ENCODE measurements at places on chromosomes 5 and 9.
A peak's percentile ranks its signal among the peaks of the same experiment; 100 is the strongest.

GRCh38 chr5:37888476-37888875 lies 48.6 kb upstream of the GDNF start:
- DNase-seq = no peak
- no peaks in the 10 kb centered on the region for H3K27me3 ChIP-seq
- no peaks in the 10 kb centered on the region for H3K4me1 ChIP-seq
- H3K27ac ChIP-seq = no peak overlapping the region
- H3K36me3 ChIP-seq = no peaks in the 10 kb centered on the region

DNA sequence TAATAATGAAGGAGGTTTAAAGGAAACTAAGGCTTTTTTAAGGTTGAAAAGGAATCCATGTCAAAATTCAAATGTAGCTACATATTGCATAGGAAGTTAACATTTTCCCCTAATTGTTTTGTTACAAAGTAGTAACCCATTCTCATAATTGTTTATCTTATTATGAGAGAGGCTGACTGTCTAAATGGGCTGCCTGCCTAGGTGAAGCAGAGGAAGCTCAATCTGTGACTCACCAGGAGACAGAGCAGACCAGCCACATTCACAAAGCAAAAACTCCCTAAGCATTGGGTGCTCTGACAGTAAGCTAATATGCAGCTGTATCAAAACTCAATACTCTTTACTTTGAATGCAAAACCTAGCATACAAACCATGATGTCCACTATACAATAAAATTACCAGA lies 208.5 kb downstream of the ROR2 start:
- no peaks in the 10 kb centered on the region for H3K27me3 ChIP-seq
- no peaks in the 10 kb centered on the region for H3K4me1 ChIP-seq
- no peak for DNase-seq
- no peak overlapping the region for H3K27ac ChIP-seq
- peaks cover 86% of the 10 kb centered on the region for H3K36me3 ChIP-seq

DNA sequence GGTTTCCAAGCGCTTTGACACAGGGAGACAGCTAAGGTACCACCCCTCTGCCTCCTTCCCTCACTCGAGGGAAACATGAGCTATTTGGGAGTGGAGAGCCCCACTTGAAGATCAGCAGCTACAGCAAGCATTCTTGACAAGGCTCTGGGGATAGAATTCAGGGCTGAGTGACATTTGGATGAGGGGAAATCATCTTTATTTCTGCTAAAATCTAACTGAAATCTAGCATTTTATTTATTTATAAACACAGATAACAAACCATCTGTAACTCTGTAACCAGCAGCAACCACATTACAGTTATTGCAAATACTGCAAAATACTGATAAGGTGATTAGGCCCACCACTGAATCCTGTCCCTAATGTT lies 22.4 kb downstream of the RNF130 start:
- no peak for DNase-seq
- peaks cover 42% of the 10 kb centered on the region for H3K36me3 ChIP-seq

GRCh38 chr9:75239176-75239575 lies 150.9 kb downstream of the OSTF1 start:
- no peak overlapping the region for H3K4me3 ChIP-seq
- DNase-seq = no peak
- no peaks in the 10 kb centered on the region for H3K4me1 ChIP-seq
- H3K27ac ChIP-seq = no peak overlapping the region

DNA sequence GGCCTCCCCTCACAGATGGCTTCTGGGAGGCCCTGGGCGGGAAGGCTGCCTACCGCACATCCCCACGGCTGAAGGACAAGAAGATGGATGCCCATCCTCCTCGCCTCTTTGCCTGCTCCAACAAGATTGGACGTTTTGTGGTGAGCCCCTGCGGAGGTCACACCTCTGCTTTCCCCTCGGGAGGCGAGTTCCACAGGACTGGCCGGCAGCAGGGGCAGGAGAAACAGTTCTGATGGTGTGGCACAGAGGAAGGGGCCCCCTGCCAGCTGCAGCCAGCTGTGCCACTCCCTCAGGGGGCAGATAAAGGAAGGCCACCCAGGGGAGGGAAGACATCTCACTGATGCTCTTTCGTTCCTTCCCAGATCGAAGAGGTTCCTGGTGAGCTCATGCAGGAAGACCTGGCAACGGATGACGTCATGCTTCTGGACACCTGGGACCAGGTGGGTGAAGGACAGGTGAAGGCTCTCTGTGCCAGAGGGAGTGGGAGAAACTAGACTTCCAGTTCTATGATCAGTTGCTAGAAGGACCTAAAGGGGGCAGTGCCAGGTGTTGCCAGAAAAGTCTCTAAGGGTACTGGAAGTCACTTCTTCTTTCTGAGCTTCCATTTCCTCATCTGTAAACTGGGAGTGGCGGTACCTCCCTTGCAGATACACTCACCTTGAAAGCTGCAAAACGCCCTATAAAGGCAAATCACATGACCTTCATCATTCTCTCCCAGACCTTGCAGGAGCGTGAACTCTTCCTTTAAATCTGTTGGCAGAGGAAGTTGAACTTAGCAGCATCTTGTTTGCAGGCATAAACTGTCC lies 41.0 kb downstream of the STOM start:
- no peaks in the 10 kb centered on the region for H3K4me1 ChIP-seq
- no peak overlapping the region for H3K4me3 ChIP-seq
- DNase-seq = no peak

DNA sequence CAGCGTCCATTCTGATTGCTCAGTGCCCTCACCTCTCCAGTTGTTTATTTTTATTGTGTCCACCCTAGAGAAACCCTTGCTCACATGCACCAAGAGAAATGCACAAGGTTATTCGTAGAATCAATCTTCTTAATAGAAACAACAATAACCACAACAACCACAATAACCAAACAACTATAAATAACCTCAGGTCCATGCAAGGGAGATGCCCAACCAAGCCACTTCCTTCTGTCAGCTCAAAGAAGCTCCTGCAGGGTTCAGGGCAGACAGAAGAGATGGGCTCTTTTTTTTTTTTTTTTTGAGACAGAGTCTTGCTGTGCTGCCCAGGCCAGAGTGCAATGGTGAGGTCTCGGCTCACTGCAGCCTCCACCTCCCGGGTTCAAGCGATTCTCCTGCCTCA lies 14.9 kb upstream of the TCOF1 start:
- no peak overlapping the region for H3K27ac ChIP-seq
- no peaks in the 10 kb centered on the region for H3K36me3 ChIP-seq
- H3K4me1 ChIP-seq = peaks cover 6% of the 10 kb centered on the region
- DNase-seq = no peak

GRCh38 chr5:61409568-61409967 lies 77.5 kb downstream of the ZSWIM6 start:
- H3K27ac ChIP-seq = no peak overlapping the region
- peaks cover 5% of the 10 kb centered on the region for H3K4me1 ChIP-seq
- DNase-seq = no peak
- H3K27me3 ChIP-seq = peaks cover 9% of the 10 kb centered on the region

DNA sequence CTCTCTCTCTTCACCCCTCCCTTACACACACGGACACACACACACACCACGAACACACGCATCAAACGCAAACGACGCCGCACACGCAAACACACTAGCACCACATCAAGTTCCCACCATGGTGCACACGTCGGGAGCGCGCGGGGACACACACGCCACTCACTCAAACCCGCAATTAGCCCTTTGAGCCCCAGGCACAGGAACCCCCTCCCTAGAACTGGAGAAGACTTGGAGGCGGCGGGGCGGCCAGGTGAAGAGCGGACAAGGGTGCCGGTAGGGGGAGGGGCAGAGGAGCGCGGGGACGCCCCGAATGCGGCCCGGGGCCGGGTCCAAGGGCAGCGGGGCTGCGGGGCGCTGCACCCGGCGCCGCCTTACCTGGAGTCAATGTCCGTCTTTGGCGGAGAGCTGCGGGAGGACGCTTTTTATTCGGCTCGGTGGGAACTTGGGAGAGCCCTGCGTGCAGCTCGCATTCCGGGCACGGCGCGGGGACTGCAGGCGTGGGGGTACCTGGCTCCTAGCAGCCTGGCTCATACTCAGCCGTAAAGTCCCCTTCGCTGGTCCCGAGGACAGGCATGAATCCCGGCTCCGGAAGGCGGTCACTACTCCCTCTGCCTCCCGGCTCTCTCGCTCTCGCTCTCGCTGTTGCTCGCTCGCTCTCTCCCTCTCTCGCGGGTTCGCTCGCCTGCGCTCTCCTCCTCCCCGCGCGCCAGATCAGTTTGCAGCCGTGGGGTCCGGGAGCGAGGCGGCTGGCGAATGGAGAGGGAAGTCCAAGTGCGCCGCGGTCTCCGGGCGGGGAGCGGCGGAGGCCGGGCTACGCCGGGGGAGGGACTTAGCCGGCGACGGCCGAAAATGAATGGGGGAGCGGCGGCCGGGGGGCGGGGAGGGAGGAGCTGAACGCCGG lies at the start of gene BRINP1:
BRINP1 (minus strand) TSS at position 755 of the 901 bp plus-strand sequence. CDS start 56,080 bp downstream, outside the sequence.
- H3K4me1 ChIP-seq = peaks cover 5% of the 10 kb centered on the region
- DNase-seq = peak; percentile 91
- peak within 1 kb of the TSS; percentile 84 for H3K4me3 ChIP-seq
- no peak within 1 kb of the TSS for H3K27ac ChIP-seq
- H3K36me3 ChIP-seq = no peaks in the 10 kb centered on the region

DNA sequence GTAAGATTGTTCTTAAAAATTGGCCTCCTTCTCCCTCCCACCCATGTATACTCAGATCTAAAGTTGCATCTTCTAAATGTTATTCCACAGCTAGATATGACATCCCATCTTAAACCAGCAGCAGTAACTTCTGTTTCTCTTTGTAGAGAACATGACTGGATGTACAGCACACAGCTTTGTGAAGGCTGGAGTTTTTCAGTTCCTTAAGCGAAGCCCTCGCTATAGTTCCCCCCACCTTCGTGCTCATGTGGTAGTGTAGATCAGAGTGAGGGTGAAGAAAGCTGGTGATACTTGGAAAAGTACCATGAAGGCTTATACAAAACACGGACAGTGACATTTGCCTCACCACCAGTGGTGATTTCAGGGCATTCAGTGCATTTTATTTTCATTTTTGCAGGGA lies 137.5 kb downstream of the MAT2B start:
- no peaks in the 10 kb centered on the region for H3K4me1 ChIP-seq
- no peak overlapping the region for H3K27ac ChIP-seq
- H3K27me3 ChIP-seq = no peaks in the 10 kb centered on the region
- no peaks in the 10 kb centered on the region for H3K36me3 ChIP-seq
- no peak overlapping the region for H3K4me3 ChIP-seq
- no peak for DNase-seq

DNA sequence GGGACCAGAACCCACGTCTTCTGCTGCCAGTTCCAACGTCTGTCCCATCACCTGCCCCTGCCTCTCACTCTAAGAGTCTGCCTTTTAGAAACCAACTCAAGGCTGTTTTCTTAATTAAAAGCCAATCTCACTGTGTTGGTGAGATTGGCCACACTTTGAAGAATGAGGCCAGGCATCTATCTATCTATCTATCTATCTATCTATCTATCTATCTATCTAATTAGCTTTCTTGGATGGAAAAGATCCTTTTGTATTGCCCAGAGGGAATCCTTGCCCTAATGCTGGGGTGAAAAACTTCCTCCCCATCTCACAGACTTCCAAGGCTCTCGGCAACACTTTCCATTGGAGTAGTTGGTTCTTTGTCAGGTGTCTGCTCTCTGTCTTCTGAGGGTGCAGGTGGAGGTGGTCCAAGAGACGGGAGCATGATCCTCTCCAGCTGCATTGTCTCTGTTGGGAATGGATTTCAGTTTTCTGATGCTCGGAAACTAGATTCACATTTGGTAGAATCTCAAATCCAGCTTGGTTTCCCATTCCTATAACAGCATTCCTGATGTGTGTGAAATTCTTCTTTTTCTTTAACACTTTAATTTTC lies 57.9 kb downstream of the GALNT12 start:
- no peaks in the 10 kb centered on the region for H3K4me1 ChIP-seq
- H3K36me3 ChIP-seq = no peaks in the 10 kb centered on the region
- no peak overlapping the region for H3K4me3 ChIP-seq
- H3K27ac ChIP-seq = no peak overlapping the region
- no peak for DNase-seq

GRCh38 chr9:20065796-20066700 lies 277.2 kb upstream of the SLC24A2 start:
- no peak overlapping the region for H3K4me3 ChIP-seq
- H3K36me3 ChIP-seq = no peaks in the 10 kb centered on the region
- peaks cover 37% of the 10 kb centered on the region for H3K27me3 ChIP-seq
- H3K4me1 ChIP-seq = no peaks in the 10 kb centered on the region
- H3K27ac ChIP-seq = peak overlapping the region; percentile 60

DNA sequence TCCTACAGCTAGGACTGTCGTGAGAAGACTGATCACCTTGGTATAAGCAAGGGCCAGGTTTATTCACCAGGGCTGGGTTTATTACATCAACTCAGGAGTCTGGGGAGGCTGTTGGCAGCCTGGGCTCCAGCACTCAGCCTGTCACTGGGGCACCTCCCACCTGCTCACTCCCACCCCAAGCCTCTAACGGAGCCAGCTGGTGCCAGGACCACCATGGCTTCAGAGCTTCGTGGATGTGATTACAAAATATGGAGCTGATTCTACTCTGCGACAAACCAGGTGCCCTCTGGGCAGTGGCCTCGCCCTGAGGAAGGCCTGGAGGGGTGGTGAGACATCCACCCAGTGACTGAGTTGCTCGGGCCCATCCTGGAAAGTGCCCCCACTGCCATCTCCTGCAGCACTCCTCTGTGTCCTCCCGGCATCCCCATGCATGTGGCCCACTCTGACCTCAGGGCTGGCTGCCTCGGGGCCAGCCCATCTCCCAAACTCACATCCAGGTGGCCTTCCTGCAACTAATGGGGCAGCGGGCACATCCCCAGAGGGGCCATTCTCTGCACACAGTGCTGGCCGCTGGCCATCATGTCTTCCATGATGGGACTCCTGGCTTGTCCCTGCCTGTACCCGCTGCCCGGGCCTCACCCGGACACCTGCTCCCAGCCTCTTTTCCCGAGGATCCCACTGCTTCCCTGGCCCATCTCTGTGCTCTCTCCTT lies 49.6 kb downstream of the SECISBP2 start:
- no peak overlapping the region for H3K4me3 ChIP-seq
- no peaks in the 10 kb centered on the region for H3K4me1 ChIP-seq
- no peaks in the 10 kb centered on the region for H3K36me3 ChIP-seq
- no peak for DNase-seq
- no peak overlapping the region for H3K27ac ChIP-seq
